Bronchial epithelial cell (primary cell): ENCODE measurements at places on chromosomes 13 and 19. TPM values are rescaled to one million over a fixed set of nuclear protein-coding genes. Genes with fewer than 3 reads are reported as not detected.

DNA sequence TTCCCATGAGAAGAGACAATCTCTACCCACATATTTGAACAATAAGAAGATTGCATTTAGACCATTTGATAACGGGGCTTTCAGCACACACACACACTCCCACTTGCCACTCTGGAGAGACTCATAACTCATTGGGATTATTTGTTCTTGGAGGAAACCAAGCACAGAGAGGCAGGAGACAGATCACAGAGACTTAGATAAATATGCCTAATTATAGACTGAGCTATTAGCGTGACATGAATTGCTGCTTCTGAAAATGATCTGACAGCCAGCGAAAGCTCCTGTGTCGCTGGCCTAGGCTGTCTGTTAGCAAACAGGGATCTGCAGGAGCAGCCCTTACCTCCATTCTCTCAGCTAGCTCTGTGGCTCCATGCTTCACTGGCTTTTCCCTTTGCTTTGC is 111.4 kb downstream of the CCNA1 start:
- DNase-seq = no peak

- no peak for DNase-seq
These were observed 7.5 kb upstream of the OR10H5 start for GRCh38 chr19:15779756-15780476.

- no peak for DNase-seq
These were observed 109.5 kb downstream of the DCT start for GRCh38 chr13:94369972-94370436.

- DNase-seq = no peak
These were observed 14.2 kb downstream of the FCAR start for GRCh38 chr19:54888239-54888638.

DNA sequence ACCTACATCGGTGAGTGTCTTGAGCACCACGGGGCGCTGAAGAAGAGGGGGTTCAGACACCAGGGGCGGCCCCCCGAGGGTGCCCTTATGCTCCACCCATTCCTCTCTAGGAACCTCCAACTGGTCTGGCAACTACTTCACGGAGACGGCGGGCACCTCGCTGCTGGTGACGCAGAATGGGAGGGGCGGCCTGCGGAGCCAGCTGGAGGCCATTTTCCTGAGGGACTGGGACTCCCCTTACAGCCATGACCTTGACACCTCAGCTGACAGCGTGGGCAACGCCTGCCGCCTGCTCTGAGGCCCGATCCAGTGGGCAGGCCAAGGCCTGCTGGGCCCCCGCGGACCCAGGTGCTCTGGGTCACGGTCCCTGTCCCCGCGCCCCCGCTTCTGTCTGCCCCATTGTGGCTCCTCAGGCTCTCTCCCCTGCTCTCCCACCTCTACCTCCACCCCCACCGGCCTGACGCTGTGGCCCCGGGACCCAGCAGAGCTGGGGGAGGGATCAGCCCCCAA is 12.1 kb downstream of the HIPK4 start:
- DNase-seq = no peak

DNA sequence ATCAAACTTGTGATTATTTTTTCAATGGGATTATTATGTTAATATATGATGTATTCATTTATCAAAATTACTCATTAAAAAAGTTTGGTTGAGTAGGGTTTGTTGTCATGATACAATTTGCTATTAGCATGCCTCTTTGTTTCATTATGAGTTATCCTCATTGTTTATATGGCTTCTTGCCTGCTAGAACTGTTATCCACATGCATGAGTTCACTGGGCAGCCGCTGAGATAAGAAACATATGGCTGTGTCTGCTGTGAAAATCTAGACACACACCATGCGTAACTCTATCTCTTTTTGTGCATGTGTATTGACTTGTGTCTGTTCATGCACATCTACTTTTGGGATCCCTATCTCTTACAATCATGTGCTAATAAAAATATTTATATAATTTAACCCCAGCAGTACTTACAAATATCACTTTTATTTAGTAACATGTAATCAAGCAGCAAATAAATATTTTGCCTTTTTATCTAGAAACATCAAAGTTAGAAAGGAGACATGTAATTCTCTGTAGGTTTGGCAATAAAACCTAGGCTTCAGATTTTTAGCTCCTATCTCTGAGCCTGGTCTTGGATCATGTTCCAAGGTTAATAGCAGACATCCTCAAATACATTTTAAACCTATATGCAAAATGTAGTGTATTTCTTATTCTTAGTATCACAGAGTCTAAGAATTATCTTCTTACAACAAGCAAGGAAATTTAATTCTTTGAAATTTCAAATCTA is 11.2 kb upstream of the KLF12 start:
- DNase-seq = no peak

- no peak for DNase-seq
These were observed 85.7 kb downstream of the LRRC63 start for GRCh38 chr13:46297361-46297811.

GRCh38 chr13:97298816-97299215 is 76.7 kb downstream of the MBNL2 start:
- DNase-seq = no peak

GRCh38 chr13:48737689-48738088 is 84.0 kb downstream of the CYSLTR2 start:
- no peak for DNase-seq

DNA sequence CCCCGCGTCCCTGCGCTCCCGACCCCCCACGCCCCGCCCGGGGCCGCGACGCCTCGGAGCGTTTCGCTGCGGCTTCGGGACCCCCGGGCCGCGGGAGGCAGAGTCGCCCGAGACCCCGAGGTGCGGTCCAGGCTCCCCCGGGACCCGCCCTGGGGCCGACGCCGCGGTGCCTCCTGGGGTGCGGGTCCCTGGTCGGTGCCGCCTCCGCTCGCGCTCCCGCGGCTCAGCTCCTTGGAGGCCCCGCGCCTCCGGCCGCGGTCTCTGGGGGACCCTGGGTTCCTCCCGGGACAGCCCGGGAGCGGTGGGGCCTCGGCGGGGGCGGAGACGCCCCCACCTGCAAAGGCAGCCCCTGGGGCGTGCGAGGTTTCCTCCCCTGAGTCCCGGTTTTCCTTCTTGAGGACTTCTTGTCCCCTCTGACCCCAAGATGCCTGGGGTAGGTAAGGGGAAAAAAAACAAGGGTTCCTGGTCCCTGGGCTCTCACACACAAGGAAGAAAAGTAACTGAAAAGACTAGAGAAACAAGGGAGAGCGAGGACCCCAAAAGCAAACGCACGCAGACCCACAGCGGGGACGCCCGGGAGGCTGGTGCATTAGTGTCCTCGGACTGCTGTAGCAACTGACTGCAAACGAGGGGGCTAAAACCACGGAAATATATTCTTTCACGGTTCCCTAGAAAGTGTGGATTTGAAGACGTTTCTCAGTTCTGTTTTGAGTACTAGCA is 740 bp downstream of the ZNF555 start:
- no peak for DNase-seq

GRCh38 chr19:45128806-45129205 is 32.0 kb downstream of the NKPD1 start:
- no peak for DNase-seq

GRCh38 chr19:6590827-6591319 is at the start of gene CD70:
Gene CD70 (minus strand): TSS chr19:6591150. CDS start chr19:6591002, 148 bp downstream.
- no peak for DNase-seq

GRCh38 chr13:100473087-100473486 is 115.5 kb downstream of the GGACT start:
- no peak for DNase-seq

DNA sequence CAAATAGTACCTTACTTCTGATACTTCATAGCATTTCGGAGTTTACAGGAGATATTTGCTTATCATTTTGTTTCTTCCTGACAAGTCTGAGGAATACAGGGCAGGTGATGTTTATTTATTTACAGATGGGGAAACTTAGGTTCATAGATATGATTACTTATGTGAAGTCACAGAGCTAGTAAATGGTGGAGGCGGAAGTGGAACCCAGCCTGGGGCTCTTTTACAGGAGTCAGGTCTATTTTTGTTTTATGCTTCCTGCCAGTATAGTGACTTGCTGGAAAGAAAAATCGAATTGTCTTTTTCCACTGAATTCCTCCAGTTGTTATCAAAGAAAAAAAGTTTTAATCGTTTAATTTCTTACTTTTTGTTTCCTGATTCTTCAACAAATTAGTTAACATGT is 66.5 kb downstream of the DGKH start:
- peak; percentile 41 for DNase-seq

DNA sequence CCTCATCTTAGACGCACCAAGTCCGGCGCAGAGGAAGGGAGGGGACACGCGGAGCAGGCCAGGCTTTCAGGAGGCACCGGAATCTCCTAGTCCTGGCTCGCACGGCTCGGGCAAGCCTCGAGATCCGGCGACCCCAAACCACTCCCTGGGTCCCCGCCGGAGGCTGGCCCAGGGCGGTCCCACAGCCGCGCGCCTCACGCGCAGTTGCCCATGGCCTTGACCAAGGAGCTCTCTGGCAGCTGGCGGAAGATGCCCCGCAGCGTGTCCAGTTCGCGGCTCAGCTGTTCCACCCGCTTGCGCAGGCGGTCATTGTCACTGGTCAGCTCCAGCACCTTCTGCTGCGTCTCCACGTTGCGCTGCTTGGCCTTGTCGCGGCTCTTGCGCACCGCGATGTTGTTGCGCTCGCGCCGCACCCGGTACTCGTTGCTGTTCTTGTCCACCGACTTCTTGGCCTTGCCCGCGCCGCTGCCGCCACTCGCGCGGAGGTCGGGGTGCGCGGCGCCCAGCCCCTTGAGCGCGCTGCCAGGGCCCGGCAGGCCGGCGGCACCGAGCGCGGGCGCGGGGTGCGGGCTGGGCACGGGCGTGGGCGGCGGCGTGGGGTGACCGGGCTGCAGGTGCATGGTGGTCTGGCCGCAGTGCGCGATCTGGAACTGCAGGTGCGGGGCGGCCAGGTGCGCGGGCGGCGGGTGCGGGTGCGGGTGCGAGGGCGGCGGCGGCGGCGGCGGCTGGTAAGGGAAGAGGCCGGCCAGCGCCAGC is 1.0 kb downstream of the CEBPA start:
- DNase-seq = no peak

DNA sequence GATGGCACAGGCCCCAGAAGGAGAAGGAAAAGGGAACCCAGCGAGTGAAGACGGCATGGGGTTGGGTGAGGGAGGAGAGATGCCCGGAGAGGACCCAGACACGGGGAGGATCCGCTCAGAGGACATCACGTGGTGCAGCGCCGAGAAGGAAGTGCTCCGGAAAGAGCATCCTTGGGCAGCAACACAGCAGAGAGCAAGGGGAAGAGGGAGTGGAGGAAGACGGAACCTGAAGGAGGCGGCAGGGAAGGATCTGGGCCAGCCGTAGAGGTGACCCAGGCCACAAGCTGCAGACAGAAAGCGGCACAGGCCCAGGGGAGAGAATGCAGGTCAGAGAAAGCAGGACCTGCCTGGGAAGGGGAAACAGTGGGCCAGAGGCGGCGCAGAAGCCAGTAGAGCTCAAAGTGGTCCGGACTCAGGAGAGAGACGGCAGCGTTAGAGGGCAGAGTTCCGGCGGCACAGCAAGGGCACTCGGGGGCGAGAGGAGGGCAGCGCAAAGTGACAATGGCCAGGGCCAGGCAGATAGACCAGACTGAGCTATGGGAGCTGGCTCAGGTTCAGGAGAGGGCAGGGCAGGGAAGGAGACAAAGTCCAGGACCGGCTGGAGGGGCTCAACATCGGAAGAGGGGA is 1.1 kb downstream of the PPP1R12C start:
- peak; percentile 37 for DNase-seq

DNA sequence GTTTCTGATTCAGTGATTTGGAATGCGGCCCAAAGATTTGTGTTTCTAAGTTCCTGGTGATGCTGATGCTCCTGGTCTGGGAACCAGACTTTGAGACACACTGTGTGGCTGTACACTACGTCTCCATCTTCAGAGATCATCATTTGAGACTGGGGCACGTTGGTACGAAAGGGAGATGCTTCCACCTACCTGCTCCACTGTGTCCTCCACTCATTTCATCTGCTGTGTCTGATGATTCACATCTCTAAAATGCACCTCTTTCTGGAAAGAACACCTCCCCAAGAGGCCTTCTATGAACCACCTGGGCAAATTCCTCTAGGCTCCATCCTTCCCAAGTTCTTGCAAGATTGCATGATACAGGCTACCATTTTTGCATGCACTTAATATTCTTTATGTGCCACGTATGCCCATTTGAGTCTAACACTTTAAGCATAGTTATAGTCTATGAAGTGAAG is 58.6 kb downstream of the ERCC5 start:
- peak; percentile 61 for DNase-seq

DNA sequence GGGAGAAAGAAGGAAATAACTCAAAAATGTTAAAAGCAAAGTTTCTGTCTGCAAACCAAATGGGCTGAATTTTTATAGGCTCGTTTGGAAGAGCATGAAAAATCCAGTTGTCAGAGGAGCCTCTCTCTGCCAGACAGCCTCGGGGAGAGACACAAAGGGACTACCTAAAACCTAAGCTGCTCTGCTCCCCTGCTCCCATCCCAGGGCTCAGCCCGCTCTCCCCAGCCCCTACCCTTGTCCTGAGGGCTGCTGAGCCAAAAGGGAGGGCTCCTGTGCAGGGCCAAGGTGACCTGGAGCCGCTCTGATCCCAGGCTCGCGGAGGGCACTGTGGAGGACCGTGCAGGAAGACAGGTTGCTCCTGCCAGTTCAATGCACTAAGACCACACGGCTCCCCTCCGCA is 96.7 kb upstream of the UQCRFS1 start:
- no peak for DNase-seq

GRCh38 chr19:17170538-17171297 is 44.4 kb upstream of the USE1 start:
- DNase-seq = no peak

DNA sequence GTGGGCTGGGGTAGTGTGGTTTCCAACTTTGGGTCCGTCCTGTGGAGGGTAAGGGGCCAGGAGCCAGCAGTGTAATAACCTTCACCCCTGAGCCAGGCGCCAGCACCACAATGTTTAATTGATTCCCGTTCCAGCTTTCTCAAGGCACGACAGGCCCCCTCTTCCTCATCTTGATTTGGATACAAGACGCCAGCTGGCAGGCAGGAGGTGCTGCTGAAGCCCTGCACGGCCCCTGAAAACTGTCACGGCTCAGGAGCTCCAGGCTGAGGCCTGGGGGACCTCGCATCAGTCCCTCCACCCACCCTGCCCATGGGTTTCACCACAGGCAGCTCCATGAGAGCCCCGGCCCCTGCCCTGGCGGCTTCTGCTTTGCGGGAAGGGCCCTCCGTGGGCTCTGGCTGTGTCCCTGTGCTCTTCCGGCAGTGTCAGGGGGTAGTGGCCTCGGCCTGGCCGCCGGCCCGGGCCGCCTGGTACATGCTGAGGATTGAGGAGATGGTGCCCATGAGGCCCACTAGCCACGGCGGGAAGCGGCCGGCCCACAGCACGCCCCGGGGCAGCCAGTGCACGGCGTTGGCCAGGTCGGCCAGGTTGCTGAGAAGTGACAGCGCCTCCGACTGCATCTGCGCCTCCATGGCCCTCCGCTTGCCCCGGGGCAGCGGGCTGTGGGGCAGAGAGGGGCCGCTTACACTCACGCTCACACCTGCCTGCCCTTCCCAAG is 11.9 kb downstream of the PEX11G start:
- DNase-seq = no peak

GRCh38 chr13:80975903-80976302 is 635.0 kb upstream of the SPRY2 start:
- DNase-seq = no peak

The UBE2L5 gene
- not detected in 2 replicates for total RNA-seq

The PTH2 gene
- not detected in 2 replicates for total RNA-seq

The SYDE1 gene
- 0.53 and 0.64 TPM in 2 replicates for total RNA-seq

The PTPRH gene
- 3.9 and 7.4 TPM in 2 replicates for total RNA-seq

The EVI5L gene
- 9.2 and 19.5 TPM in 2 replicates for total RNA-seq
